ENCODE measurements at places on chromosomes 7 and 10.

GRCh38 chr10:350981-351501 lies 215.8 kb downstream of the ZMYND11 start:
- no peak for DNase-seq

GRCh38 chr10:91975438-91975837 lies 51.9 kb downstream of the BTAF1 start:
- DNase-seq, result no peak

- no peak for DNase-seq
Measured at GRCh38 chr7:16504019-16504418, 22.6 kb upstream of the LRRC72 start.

DNA sequence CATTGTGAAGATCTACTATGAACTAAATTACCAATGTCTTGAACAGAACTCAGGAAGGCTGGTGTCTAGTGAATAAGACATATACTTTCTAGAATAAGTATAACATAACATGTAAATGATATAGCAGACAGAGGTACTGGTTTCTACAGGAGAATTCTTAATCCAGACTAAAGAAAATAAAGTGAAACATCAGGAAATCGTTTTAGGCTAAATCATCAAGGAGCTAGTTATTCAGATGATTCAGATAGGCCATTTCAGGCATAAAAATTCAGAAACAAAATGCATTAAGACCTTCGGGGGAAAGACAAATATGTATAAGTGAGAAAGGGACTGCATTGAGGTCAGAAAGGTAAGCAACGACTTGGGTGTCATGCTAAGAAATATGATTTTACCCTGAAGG lies 170.6 kb downstream of the LRRN3 start:
- no peak for DNase-seq

- DNase-seq, result no peak
Measured at GRCh38 chr10:110165239-110165638, 42.2 kb upstream of the MXI1 start.

DNA sequence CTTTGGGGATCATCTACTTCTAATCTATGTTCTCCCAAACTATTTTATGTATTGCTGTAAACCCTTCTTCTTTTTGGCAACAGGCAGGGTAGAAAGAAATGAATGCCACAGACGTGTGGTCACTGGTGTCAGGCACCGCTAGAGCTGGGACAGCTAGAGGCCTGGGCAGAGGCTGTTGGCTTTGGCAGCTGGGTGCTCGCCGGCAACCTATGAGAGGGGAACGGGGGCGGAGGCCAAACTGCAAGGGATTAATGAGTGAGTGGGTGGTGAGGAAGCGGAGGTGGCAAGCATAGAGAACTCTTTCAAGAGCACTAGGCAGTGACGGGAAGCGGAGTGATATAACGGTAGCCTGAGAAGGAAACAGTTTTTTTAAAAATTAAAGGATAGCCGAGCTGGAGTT lies 78.5 kb downstream of the CREB5 start:
- no peak for DNase-seq

DNA sequence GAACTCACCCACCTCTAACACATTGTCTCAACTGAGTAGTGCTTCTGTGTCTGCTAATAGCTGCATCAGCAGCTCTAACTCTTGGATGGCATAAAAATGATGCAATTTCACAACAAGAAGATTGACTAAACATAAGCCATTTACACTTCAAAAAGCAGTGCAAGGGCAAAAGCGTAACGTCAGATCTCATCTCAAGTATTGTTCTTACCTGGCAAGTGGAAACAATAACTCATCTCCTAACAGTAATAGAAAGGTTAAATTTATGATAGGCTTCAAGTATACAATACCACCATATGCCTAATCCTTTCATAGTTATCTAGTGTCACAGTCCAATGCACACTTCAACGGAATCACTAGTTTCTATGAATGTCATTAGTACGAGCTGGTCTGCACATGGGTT lies 14.8 kb downstream of the TPK1 start:
- DNase-seq, result no peak

Data from activated CD4-positive, alpha-beta T cell treated with anti-CD3 and anti-CD28 coated beads, Interleukin-2, amount 50 U/mL, for 1 hour (primary cell).